Uterus (tissue), 4 donors: ENCODE measurements at places on chromosomes 2 and 18. TPM values are rescaled to one million over a fixed set of nuclear protein-coding genes. Genes with fewer than 3 reads are reported as not detected.

Gene CXCR4
- total RNA-seq, result 2.6 TPM

Gene DIPK1C
- total RNA-seq, result not detected

DNA sequence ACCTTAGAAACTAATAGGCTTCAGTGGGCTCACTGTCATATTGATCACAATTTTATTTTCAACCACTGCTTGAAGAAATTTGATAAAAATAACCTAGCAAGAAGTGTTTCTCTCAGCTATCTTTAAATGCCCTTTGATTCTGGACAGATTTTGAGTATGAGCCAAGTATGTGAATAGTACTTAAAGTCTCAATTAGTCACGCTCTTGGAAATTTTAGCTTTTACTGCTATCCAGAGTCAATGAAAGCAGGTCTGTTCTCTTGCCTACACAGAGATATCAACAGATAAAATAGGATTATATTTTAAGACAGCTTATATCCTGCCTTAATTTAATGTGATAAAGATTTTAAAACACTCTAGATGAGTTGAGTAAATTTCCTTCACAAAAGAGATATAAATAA, 337.3 kb downstream of the CBLN2 start:
- DNase-seq, result no peak

DNA sequence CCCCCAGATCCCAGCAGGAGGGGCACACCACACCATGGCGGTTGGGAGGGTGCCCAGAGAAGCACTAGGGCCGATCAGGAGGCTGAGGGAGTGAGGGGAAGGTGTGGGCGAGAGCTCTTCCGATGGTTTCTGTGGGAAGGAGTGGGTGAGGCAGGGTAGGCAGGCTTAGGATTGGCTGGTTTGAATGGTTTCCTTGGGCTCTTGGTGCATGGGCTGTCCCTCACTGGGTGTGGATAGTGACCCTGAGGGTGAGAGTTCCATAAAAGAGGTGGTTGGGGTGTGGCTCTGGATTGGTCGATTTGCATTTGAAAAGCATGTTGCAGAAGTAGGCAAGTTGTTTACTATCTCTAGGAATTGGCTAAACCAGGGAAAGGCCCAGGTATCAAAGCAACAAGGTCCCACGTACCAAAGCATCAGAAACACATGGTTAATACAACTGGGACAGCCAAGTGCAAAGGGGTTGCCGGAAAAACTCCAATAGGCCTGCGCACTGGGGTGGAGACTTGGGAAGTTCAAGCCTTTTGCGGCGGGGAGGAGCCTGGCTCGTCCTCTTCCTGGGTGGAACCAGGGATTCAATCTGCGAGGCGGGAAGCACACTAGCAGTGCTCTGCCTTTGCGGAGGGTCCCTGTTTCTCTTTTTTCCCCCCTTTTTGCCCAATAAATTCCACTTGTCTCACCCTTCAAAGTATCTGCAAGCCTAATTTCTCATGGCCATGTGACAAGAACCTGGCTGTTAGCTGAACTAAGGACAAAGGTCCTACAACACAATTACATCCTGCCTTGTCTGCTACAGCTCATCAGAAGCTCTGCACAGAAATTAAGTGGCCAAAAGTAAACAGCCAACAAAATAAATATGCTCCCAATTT, 43.2 kb downstream of the IL1R2 start:
- no peak for DNase-seq

GRCh38 chr2:25845843-25846505, 32.3 kb downstream of the ASXL2 start:
- DNase-seq, result no peak
